SW480 (cell line): ENCODE measurements at places on chromosomes 5 and 9.

DNA sequence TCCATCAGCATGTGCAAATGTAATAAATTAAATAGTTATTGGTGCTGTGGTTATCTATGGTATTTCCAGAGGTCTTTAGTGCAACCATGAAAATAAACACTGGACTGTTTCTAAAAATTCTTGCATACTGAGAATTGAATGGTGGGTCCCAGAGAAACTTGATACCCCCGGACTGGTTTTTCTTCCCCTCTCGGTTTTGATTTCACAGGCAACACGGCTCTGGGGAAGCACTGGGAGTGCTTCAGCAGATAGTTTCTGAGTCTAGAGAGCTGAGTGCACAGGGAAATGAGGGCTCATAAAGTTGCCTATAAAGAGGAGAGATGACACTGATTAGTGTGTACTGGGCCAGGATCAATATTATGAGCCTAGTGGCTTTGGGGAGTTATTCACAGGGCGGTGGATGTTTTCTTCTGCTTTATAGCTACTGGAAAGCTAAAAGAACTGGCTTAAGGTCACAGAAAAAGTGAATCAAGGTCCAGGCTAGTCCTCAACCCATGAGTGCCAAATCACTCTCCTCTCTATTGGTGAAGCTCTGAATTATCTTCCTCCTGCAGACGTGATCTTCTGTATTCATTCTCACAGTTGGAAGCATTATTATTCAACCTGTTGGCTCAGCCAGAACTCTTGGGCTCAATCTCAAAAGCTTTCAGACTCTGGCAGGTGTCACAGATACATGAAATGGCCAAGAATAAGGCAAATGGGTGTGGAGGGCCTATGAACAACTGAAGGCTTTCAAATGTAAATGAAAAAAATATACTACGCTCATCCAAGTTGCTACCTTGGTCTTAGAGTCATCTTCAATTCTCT, 170.2 kb upstream of the HMHB1 start:
- no peak for DNase-seq

GRCh38 chr5:137836997-137837396, 30.7 kb upstream of the MYOT start:
- DNase-seq: no peak

- DNase-seq: no peak
These were observed 456.0 kb upstream of the MEF2C start for GRCh38 chr5:89338935-89339334.

DNA sequence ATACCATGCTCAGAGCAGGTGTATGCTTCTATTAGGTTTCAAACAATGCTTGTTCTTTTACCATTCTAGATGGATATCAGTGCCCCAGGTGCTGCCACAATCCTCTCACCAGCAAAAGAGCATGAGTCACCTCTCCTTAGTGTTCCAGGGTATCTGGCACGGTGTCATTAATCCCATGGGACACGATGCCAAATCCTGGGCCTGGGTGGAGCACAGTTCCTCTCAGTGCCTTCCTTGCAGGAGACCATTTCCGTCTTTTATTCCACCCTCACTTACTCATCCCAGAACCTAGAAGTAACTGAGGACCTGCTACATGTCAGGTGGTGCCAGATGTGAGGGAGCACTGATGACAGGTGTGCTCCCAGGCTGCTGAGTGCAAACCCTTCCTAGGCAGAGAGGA, 1.3 kb upstream of the OR13J1 start:
- peak; percentile 62 for DNase-seq

- peak; percentile 20 for DNase-seq
These were observed 293.0 kb downstream of the ZNF608 start for GRCh38 chr5:124453221-124454051.

GRCh38 chr5:134555223-134555889, 29.9 kb downstream of the JADE2 start:
- DNase-seq: no peak

DNA sequence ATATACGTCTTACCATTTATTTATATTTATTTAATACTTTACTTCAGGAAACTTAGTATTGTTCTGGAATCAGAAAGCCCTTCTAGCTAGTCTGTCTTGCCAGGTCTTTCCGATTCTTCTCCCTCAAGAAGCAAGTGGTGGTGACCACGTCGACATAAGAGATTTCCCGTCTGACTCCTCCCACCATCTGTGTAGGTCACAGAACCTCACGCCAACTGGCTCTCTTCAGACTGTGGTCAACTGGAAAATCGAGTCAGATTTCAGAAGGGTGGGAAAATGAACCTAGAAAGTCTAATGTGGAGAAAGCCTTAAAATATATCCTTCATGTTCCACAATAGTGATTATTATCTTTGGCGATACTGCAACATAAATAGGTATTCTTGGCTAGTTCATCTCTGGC, 17.3 kb downstream of the THBS4 start:
- DNase-seq: no peak

DNA sequence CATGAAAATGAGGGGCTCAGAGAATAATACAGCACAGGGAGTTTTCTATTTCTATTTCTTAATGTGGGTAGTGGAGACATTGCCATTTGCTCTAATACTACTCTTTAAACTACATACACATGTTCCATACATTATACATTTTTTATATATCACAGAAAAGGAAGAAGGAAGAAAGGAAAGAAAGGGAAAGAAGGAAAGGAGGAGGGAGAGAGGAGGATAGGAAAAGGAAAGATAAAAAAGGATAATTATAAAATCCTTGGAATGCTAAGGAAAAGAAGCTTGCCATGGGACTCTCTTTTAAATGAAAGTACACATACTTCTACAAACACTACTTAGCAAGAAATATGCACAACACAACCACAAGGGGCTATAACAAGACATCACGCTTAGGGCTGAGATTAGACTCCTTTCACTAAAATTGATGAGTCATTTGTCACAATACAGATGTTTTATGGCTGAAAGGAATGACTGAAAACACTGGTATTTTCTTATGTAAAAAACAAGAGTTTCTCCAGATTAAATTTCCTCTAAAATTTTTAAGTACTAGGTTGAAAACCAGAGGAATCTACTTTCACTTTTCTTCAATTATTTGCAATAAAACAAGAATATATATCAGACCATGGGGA, 219.8 kb downstream of the ARL15 start:
- no peak for DNase-seq

DNA sequence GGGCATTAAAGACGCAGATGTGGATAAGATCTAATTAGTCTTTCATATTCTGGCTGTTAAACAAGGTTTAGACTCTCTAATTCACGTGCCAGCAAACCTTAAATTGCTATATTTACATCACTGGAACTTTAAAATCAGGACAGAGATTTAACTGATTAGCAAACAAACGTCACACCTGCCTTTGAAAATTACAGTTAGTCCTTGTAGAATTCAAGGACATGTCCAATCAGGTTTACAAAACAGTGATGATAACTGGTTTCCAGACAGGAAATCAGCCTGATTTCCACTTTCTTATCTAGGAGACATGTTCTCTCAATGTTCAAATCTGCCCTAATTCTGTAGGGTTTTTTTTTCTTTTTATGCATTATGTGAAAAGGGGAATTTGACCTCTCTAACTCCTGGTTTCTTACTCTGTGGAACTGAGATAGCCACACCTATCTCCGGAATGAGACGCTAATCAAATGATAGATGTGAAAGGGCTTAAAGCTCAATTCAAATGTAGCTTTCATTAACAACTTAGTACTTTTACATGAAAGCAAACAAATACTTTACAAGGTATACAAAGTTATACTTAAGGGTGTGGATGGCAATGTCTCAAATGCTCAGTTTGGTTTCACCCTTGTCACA, 26.5 kb downstream of the SPINK5 start:
- DNase-seq: no peak

GRCh38 chr9:38298503-38298902, 94.0 kb upstream of the ALDH1B1 start:
- DNase-seq: no peak

DNA sequence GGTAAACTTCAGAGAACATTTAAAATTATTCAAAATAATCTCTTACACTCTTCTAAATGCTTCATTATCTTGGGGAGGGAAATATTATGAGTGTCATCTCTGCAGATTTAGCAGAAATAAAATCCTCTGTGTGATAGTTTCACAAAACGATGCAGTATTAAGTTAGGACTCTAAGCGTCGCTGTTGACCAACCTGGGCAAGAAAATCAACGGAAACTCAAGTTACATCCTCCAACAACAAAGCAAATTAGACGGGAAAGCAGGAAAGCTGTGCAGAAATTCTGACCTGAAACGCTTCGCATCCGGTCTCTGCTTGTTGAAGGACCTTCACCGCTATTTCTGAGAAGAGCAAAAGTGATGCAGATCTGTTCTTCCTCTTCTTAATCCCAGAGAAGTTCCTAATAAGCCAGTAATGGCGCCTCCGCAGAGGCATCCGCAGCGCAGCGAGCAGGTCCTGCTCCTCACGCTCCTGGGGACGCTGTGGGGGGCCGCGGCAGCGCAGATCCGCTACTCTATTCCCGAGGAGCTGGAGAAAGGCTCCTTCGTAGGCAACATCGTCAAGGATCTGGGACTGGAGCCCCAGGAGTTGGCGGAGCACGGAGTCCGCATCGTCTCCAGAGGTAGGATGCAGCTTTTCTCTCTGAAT, at the start of gene PCDHGA6:
Gene PCDHGA6 (plus strand): TSS at position 219 of the 645 bp plus-strand sequence. CDS start 193 bp downstream, at position 412.
- peak; percentile 30 for DNase-seq

- DNase-seq: peak; percentile 20
These were observed 2.5 kb downstream of the SREK1IP1 start for GRCh38 chr5:64765804-64766504.

GRCh38 chr9:135214706-135215105, 127.2 kb downstream of the OLFM1 start:
- no peak for DNase-seq

GRCh38 chr9:118533101-118533500, 828.9 kb downstream of the TLR4 start:
- no peak for DNase-seq

GRCh38 chr5:67960939-67961338, 254.6 kb upstream of the PIK3R1 start:
- DNase-seq: no peak
